T follicular helper cell (primary cell): ENCODE measurements at places on chromosomes 11 and 22.
A peak's percentile ranks its signal among the peaks of the same experiment; 100 is the strongest.

DNA sequence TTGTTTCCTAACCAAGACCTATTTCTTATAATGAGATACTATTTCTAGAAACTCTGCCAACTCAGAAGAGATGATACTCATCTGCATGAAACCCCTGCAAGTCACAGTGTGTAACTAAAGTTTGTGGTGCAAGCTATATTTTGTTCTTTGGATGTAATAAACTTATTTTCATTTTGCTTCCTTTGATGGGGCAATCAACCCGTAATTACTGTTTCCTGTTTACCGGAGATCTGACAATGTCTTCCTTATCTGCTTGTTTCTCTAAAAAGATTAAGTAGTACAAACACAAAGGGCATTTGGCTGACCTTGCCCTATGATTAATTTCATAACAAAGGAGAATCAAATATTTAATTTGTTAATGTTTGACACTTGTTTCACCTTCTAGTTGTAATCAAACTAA is 846.6 kb upstream of the ANO3 start:
- DNase-seq = no peak

DNA sequence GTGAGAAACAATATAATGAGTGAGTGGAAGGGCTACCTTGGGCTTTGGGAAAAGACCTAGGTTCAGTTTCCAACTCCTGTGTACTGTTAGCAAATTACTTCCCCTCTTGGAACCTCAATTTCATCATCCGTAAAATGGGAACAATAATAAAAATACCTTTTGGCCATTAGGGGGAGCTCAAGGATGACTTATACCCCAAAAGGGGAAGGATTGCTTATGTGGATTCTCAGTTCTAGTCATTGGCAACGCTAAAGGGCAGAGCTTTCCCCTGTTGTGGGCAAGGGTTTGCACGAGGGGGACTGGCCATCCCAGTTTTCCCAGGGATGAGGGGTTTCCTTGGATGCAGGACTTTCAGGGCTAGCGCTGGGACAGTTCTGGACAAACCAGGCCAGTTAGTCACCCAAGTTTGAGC is 3.1 kb upstream of the COMMD9 start:
- DNase-seq = no peak

- DNase-seq = no peak
Measured at GRCh38 chr11:69644071-69644961, 3.4 kb downstream of the CCND1 start.

- DNase-seq = no peak
Measured at GRCh38 chr11:47477323-47477722, 28.4 kb upstream of the RAPSN start.

- DNase-seq = no peak
Measured at GRCh38 chr11:78231962-78232501, 43.3 kb downstream of the USP35 start.

DNA sequence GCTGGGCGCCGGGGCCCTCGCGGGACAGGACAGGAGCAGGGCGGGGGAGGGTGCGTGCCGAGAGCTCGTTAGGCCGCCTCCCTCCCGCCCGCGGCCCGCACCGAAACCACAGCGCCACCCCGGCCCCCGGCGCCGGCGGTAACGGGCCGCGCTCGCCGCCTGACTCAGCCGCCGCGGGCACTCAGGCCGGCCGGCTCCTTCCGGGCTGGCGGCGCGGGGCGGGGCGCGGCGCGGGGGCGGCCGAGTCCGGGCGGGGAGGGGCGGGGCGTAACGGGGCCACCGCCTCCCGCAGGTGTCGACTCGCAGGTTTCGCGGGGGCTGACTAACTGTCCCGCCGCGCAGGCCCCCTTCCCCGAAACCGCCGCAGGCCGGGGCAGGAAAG is at the start of gene AP5B1:
Gene AP5B1 (minus strand): TSS at position 207 of the 382 bp plus-strand sequence. CDS start 385 bp downstream, outside the sequence.
- DNase-seq = peak; percentile 66

DNA sequence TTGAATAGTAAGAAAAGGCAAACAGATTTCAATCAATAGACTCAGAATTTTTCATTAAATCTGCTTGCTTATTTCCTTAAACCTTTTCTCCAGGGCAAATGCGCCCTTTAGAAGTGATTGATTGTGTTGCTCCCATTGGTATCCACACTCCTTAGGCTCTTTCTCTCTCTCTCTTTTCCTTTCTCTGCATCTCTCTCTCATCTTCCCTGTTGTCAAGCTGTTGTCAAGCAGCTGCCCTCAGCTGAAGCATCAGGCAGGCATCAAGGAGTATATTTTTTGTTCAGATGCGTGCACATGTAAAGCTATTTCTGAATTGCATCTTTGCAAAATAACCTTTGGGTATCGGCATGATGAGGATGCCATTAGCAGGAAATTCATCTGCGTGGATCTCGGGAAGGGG is 107.2 kb upstream of the PLET1 start:
- no peak for DNase-seq

- DNase-seq = peak; percentile 88
Measured at GRCh38 chr11:85663753-85664614, 945 bp downstream of the CREBZF start.

DNA sequence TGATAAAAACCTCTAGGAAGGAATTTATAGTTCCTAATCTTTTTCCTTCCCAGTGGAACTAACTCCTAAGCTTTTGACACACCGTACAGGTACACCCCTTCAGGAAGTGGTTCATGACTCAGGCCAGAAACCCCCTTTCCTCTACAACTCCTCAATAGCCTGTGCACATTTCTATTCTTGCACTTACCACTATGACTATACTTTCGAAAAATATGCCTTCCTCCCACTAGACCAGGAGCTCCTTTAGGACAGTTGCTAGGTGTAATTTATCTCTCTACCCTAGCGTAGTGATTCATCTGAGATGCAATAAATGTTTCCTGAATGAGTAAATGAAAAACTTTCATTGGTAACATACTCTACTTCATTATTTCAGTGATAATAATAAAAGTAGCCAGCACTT is 14.5 kb downstream of the MAP6 start:
- no peak for DNase-seq

- DNase-seq = no peak
Measured at GRCh38 chr11:27255447-27255828, 107.6 kb downstream of the CCDC34 start.

DNA sequence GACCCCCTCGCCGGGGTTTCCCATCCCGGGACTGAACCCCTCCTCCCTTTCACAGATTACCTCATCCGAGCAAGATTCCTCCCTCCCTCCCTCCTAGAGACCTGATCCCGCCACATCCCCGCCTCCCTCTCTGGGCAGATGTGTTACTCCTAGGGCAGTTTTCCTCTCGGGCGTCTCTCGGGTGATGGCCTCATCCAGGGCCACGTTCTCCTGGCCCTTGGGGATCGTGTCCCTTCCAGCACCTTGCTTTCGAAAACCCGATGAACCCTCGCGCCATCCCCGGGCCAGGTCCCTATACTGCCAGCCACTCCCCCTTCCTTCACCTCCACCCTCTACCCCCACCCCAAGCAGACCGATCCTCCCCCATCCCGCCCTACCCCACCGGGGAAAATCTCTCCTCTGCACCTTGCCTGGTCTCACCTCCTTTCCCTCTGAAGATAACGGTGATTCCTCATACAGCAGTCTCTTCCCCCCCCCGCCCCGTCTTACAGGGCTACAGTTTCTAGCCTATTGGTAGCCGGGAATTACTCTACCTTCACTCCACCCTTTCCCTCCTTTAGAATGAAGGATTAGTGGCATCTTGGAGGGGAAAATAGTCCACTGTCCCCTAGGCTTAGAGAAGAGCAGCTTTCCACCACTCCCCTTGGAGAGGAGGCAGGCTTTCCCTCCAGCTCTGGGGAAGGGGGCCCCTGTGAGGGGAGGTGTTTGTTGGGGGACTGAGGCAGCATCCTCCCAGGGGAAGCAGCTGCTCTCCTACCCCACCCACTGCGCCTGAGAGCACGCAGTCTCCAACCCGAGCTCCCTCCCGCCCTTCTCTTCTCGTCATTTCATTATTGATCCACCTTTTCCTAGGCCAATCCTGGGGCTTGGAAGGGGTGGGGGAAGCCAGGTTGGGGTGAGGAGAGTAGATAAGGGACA is 1.2 kb downstream of the KMT2A start:
- DNase-seq = peak; percentile 37
